ENCODE measurements at places on chromosomes 11 and 22.

DNA sequence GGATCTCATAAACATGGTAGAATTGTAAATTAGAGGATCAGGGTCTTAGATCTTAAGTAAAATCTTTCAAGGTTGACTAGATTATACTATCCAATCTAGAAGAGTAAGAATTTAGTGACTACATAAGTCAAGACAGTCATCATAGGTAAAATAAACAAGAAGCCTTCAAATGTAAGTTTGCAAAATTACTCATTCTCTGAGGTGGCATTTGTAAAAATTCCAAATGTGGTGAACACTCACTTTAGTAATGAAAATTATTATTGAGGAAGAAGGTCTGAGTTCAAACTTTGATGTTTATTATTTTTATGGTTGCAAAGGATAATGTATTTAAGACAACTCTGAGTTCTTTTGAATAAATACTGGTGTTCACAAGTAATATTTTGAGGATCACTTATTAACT lies 4.6 kb downstream of the HYLS1 start:
- no peak for DNase-seq

GRCh38 chr11:43944761-43945311 lies 2.4 kb downstream of the C11orf96 start:
- DNase-seq, result peak; percentile 8

DNA sequence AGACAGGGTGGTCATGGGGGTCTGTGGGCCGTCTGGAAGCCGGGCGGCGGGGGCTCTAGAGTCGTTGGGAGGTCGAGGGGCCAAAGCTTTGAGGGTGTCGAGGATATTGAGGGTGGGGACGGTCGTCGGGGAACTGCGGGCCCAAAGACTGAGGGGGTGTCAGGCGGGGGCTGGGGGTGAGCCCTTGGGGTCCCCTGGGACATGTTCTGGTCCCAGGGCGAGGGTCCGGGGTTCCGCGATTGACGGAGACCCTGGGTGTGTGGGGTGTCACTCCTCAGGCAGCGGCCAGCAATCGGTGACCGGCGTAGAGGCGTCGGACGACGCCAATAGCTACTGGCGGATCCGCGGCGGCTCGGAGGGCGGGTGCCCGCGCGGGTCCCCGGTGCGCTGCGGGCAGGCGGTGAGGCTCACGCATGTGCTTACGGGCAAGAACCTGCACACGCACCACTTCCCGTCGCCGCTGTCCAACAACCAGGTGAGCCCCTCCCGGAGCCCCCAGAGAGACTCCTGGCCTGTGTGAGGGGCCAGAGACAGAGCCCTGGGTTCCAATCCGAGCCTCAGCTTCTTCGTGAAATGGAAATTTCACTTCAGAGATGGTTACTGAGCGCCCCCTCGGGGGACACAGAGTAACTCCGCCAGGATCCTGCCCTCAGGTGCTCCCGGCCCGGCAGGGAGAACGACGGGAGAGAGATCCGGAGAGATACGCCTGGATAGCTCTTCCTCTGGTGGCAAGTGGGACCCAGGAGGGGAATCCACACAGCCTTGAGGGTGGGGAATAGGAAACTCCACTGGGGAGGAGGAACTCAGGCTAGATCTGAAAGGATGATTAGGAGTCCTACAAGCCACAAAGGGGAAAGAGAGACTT lies 714 bp downstream of the SDF2L1 start:
- peak; percentile 35 for DNase-seq

GRCh38 chr11:75270896-75271418 lies 30.4 kb downstream of the TPBGL start:
- DNase-seq, result no peak

DNA sequence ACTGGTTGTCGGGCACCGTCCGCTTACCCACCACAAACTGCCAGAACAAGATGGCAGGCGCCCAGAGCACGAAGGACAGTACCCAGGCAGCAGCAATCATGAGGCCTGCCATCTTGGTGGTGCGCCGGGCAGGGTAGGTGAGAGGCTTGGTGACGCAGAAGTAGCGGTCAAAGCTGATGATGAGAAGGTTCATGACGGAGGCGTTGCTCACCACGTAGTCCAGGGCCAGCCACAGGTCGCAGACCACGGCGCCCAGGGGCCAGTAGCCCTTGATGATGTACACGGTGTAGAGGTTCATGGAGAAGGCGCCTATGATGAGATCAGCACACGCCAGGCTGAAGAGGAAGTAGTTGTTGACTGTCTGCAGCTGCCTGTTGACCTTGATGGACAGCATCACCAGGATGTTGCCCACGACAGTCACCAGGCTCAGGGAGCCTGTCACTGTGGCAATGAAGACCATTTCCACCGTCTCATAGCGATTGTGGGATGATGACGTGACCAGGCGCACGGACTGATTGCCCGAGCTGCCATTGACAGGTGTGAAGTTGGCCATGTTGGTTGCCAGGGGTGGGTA lies 4.6 kb downstream of the MDK start:
- DNase-seq, result no peak

DNA sequence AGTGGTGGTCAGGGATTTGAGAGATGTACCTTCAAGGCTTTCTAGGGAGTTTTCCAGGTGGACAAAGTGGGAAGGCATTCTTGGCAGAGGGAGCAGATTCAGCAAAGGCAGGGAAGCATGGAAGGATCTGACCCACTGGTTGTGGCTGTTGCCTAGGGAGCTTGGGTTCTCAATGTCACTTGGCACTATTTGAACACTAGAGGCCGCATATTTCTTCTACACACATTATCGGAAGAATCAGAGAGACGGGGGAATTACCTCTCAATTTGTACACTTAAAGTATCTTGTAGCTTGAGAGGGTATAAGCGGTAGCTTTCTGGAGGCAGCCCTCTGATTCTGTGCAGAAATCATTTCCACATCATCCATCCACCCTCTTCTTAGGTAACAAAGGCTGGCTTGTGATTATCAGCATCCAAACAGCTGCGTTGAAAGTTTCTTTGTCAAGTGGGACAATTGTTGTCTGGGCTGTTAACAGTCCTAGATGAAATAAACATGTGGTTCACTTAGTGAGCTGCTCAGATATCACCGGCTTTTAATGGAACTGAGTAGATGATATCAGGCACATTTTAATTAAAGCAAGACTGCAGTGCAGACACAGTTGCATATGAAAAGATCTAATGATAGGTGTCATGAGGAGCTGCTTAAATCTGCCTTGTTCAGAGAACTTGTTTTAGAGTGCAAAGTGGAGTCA lies 2.6 kb downstream of the NELL1 start:
- DNase-seq, result no peak

- DNase-seq, result no peak
Measured at GRCh38 chr11:118876286-118876685, 7.4 kb upstream of the CXCR5 start.

DNA sequence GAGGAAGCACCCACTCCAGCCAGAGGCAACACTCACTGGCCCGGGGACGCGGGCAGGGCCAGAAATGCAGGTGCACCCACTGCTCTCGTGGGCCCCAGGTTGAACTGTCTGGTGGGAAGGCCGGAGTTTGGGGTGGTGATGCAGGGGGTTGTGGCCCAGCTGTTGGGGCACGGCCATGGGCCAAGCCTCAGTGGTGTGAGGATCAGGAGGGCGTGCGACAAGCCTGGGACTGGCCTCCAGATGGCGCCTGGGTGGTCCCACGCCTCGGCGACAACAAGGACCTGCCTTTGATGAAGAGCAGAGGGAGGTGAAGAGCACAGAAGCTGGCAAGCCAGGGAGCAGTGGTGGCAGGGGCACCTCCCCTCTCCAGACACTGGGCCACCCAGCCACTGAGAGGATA lies 240.8 kb downstream of the BRD1 start:
- no peak for DNase-seq

- DNase-seq, result no peak
Measured at GRCh38 chr11:80827781-80828180, 1387.0 kb upstream of the TENM4 start.
